ENCODE measurements at places on chromosomes 3 and 15. TPM values are rescaled to one million over a fixed set of nuclear protein-coding genes. Genes with fewer than 3 reads are reported as not detected.
A peak's percentile ranks its signal among the peaks of the same experiment; 100 is the strongest.

GRCh38 chr3:156576651-156577348 lies 21.9 kb upstream of the SSR3 start:
- no peak for DNase-seq

The ULK3 gene
- polyA plus RNA-seq = 22.7 TPM

DNA sequence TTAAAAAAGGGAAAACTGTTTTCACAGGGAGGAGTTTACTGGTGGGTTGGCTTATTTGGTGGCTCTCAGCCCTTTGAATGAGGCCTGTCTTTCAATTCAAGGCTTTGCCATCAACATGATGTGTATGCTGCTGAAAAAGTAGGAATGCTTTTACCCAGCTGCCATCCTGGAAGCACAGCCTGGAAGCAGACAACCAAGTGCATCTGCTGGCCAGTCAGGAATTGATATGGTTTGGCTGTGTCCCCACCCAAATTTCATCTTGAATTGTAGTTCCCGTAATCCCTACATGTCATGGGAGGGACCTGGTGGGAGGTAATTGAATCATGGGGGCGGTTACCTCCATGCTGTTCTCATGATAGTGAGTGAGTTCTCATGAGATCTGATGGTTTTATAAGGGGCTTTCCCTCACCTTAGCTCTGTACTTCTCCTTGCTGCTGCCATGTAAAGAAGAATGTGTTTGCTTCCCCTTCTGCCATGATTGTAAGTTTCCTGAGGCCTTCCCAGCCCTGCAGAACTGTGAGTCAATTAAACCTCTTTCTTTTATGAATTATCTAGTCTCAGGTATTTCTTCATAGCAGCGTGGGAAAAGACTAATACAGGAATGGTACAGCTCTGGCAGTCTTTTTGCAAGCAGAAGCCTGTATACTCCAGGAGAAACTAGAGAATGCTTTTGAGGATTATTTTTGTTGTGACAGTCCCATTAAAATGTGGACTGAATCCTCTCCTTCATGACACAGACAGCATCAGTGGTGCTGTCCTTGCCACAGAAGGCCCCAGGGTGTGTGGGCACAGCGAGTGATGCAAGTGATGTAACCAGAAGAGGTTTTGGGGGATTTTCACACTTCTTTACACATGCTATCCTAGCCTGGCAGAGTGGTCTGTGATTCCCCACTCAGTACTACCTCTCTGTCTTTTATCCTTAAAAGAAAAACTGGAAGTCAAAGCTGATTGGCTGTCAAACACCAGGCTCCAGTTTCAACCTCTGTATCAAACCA lies 20.0 kb downstream of the PLCL2 start:
- DNase-seq = no peak

- peak; percentile 15 for DNase-seq
Observed at GRCh38 chr15:46151786-46152185, 517.0 kb downstream of the SQOR start.

- DNase-seq = peak; percentile 93
Observed at GRCh38 chr15:64246364-64247189, 83.8 kb upstream of the PPIB start.
